ENCODE measurements at places on chromosomes 12 and 14.

- peak; percentile 92 for DNase-seq
These were observed at the start of gene PRPF40B for GRCh38 chr12:49623142-49623904. PRPF40B (plus strand) TSS chr12:49623561; CDS start chr12:49623591, 30 bp downstream.

DNA sequence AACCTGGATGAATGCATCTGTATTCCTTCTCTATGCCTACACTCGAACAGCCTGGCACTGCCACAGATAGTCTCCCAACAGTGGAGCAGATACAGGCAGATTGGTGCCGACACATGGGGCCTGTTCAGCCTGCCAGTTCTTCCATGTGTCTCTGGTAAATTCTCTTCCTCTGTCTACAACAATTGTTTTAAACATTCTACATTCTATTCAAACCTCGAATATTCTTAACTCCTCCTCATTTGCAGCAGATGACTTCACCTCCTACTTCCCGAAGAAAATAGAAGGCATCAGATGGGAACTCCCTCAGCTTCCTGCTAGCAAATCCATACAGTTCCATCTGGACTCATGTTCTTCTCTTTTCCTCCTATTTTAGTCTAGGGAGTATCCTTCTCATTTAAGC lies 43.1 kb upstream of the OTOGL start:
- DNase-seq, result no peak

- no peak for DNase-seq
These were observed 44.1 kb downstream of the FGD4 start for GRCh38 chr12:32443491-32443890.

- peak; percentile 54 for DNase-seq
These were observed 72.3 kb upstream of the KRAS start for GRCh38 chr12:25322918-25323531.

DNA sequence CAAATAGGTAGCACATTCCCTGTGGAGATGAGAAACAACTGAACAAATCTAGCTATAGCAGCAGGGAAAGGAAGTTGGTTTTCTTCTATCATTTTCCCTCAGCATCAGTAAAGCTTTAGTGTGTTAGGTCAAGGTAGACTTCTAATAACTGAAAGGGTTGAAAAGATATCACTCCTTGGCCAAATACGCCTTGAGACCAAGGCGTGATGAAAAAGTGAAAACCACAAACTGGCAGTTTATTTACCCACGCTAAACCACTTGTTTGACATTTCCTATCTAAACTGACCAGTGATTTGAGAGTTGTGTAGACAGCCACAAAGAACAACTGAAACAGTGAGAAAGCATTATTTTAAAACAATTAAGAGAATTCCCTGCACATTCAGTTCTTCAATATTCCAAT lies 99.6 kb upstream of the SOX5 start:
- DNase-seq, result no peak

- DNase-seq, result peak; percentile 95
These were observed 25.1 kb upstream of the UBC start for GRCh38 chr12:124939421-124940142.

- no peak for DNase-seq
These were observed 51.1 kb downstream of the BRMS1L start for GRCh38 chr14:35877276-35877675.

DNA sequence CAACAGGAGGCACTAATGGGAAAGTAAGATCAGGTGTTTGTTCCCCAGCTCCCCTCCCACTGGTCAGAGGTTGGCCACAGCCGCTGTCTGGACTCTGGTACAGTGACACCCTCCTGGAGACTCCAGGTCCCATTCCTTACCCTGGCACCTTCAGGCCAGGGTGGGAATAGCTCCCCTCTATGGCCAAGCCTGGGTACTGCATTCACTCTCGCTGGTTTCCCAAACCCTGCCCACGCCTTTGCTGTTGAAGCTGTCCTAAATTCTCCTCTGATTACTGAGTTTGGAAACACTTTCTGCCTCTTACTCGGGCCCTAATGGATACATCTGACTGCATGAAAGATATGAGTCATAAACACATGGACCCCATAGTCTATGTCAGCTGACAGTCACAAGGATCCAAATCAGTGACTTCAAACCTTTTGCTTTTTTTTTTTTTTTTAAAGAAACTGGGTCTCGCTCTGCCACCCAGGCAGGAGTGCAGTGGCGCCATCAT lies 17.9 kb downstream of the HRK start:
- DNase-seq, result peak; percentile 26

GRCh38 chr12:114812858-114813761 lies 129.1 kb upstream of the TBX3 start:
- no peak for DNase-seq

DNA sequence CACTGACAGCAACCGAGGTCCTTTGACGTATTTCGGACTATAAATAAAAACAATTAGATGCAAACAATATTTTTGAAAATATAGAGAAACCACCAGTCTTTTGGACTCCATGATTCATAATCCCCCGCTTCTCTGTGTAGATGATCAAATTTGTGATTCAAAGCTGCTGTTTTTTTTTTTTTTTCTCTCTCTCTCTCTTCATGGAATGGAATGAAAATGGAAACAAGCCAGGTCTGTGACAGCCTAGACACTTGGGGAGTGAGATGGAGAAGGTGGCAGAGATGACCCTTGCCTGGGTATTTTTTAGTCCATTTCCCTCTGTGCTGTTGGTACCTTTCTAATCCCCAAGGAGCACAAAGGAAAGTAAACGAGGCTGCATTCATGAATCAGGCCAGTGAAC lies 248.5 kb downstream of the GLT1D1 start:
- no peak for DNase-seq

DNA sequence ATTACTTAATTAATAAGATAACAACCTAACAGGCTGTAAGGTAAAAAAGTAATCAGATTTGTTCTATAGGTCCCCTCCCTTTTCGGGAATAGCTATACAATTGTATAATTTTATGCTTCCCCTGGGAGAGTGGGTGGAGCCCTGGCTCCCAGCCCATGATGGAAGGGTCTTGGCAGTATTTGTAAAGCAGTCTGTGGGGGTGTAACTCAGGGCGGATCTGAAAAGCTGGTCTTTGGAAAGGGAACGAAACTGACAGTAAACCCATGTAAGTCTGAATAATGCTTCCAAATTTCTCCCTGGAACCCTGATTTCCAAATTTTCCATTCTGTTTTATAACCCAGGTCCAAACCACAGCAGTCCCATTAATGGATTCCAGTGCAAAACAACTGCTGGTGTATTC lies 110.4 kb downstream of the DAD1 start:
- DNase-seq, result no peak

DNA sequence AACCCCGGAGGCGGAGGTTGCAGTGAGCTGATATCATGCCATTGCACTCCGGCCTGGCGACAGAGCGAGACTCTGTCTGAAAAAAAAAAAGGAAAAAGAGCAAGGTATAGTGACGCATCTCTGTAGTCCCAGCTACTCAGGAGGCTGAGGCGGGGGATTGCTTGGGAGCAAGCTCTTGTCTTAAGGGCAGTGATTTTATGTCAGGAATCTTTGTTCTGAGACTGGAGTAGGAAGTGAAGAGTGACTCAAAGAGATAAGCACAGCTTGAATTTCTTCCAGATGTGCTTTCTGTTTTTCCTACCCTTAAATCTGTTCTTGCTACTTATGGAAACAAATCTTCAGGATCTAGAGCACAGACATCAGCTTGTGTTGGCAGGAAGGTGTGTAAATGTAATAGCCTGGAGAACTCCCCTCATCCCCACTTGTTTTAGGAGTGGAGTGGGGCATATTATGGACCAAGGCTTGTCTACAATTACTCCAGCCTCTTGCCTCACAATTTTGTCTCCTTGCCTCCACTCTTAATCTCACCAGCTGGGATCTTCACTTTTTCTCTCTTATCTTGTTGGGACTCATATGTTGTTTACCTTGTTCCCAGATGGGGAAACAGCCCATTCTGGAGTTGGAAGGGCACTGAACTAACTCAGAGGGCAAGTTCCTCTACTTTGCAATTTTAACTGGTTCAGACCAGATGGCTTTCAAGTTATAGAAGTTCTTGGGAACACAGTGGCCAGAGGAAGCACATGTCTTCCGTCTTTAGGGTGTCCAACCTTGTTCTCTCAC lies 7.5 kb downstream of the TMED2 start:
- DNase-seq, result peak; percentile 33

DNA sequence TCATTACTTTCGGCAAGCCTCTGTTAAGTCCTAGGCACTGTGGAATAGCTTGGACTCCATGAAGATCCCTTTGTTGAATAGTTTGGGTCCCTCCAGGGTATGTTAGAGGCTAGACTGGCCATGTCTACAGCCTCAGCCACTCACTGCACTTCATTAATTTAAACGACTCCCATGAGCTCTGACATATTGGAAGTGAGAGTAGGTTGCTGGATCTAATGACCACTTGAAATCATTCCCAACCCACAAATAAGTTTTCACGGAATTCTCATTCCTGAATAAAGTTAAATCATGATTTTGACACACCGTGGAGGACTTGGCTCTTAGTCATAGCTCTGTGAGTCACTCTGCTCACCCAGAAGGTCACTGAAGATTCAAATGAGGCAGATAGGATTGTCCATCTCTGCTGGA lies 21.4 kb upstream of the APPL2 start:
- peak; percentile 87 for DNase-seq

Data from foreskin fibroblast (primary cell).